ENCODE measurements at places on chromosomes 6 and 20.

DNA sequence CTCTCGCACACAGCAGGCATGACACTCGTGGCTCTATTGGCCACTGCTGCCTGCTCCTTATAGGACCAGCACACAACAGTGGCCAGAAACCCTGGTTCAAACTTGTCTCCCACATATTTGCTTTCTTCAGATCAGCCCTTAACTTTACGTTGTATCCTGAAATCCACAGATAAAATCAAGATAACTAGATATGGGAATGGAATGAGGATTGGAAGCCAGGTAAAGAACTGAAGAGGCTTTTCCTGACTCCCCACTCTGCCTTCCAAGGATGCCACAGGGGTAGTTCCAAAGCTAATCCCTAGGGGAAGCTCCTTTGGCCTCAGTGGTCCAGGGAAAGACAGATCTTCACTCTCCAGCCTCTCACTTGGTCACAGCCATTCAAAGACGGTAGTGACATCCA is 86.5 kb downstream of the INSM1 start:
- DNase-seq, result no peak

DNA sequence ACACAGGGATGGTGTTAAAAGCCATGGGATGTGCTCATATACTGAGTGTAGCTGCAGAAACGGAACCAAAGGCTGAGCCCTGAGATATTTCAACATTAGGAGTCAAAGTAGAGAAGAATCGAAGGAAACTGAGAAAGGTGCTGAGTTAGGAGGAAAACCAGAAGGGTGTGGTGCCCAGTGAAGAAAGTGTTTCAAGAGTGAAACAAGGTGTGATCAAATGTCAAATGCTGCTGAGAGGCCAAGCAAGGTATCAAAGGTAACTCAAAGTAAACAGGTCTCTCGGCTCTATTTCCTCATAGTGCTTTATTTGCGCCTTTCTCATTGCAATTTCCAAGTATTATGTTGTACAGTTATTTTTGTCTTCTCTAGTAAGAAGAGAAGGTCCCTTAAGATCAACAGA is 94.1 kb downstream of the PRDM1 start:
- DNase-seq, result no peak

DNA sequence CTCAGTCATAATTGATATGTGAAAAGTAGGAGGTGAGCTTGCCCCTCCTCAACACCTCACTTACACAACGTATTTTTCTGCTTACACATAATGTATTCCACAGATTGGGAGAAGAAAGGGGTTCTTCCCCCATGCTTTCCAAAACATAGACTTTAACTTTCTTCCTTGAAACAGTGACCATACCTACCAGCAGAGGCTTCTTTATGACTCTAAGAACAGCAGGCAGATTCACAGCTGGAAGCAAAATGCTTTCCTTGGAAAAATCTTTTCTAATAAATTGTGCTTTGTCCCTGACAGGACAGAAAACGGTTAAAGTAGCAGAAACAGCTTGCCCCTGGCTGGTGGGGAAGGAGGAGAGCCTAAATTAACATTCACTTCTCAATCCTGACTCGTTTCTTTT is 629.1 kb upstream of the IMPG1 start:
- no peak for DNase-seq

- DNase-seq, result no peak
Observed at GRCh38 chr20:5154543-5154925, 27.7 kb downstream of the CDS2 start.
